ENCODE measurements at places on chromosomes 7 and 10.

GRCh38 chr7:14374336-14374735, 384.9 kb upstream of the ETV1 start:
- DNase-seq: no peak

DNA sequence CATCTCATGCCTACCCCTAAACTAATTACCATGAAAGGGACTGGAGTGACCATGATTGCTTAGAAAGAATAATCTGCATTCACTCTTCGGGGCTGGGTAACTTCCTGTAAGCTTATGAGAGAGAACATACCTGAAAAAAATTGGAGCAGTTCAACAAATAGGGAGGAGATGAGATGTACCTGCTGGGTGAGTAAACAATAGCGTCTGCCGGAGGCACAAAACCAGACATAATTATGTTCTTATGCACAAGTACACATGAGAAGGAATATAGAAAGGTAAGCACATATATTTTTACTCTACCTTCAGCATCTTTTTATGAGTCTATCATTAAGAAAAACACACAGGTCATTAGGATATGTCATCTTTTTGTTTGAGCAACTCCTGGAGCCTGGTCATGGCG, 224.6 kb upstream of the FERD3L start:
- DNase-seq: no peak

DNA sequence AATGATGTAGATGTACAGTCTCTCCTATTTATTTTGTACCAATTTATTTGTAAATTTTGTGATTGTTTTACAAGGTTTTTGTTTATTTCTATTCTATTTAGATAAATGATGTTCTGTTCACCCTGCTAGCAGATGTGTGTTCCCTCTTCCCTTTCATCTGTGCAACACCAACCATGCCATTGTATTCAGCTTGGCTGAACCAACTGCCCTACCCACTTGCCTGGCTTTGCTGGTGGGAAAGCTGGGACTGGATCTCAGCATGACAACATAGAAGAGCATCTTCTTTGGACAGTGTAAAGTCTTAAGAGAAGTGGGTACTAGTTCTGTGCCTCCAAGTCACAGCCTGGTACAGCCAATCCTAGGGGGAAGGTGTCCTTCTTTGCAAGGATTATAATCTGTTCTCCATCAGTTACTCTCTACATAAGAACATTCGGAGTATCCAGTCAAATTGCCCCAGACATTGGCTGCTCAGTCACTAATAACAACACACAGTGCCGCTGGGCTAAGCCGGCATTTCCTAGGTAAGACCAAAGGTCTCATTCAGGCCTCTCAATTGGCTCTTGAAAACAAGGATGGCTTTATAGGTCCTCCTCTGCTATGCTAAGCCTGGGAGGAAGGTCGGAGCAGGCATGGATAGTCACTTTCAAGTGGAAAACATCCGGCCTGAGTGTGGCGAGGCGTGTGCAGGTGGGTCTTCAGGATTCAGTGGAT, 109.7 kb downstream of the NT5C2 start:
- DNase-seq: no peak

- DNase-seq: no peak
These were observed 21.3 kb downstream of the ZEB1 start for GRCh38 chr10:31340343-31340742.

- DNase-seq: no peak
These were observed 116.5 kb upstream of the PRPS1L1 start for GRCh38 chr7:18144166-18144565.

GRCh38 chr10:122344741-122345258, 29.7 kb upstream of the PLEKHA1 start:
- no peak for DNase-seq

DNA sequence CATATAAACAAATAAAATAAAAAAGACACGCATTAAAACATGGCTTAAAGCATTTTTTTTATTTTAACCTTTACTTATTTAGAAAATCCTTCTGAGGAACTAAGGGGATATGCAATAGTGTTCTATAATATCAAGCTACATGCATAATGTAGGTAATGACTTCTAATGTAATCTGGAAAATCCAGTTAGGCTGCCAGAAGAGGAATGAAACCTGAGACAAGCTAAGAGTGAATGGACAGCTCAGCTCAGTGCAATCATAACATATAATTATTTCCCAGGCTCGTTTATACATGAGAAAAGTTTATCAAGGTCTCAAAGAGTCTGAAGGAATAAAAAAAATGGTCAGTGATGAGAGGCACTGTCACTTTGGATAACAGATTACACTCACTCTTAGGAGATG, 649.0 kb upstream of the PCDH15 start:
- no peak for DNase-seq

- DNase-seq: peak; percentile 29
These were observed 60.4 kb downstream of the NEURL1 start for GRCh38 chr10:103553743-103554487.

- DNase-seq: no peak
These were observed 24.4 kb downstream of the GSDME start for GRCh38 chr7:24732646-24733413.

GRCh38 chr7:6392712-6393666, 54.8 kb downstream of the DAGLB start:
- peak; percentile 22 for DNase-seq

- no peak for DNase-seq
These were observed 194.8 kb downstream of the GRM8 start for GRCh38 chr7:127057918-127058317.

GRCh38 chr7:86477343-86477935, 166.3 kb upstream of the GRM3 start:
- DNase-seq: no peak

- DNase-seq: no peak
These were observed 15.9 kb upstream of the RAPGEF5 start for GRCh38 chr7:22372863-22373262.

DNA sequence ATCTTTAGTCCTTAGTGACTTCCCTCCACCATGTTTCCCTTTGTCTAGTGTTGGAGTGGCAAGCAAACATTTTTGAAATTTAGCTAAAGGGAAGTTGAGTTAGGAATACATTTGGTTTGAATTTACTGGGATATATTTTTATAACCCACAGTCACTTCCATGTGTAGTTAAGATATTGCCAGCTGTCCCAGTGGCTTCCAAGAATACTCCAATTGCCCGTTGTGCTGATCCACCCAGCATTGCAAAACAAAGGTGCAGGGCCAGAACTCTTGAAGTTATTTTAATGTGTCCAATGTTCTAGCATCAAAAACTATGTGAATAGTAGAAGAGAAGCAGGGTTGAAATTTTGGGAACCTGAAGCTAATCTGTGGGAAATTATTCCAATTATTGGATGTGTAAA, 2.5 kb upstream of the P4HA1 start:
- no peak for DNase-seq

DNA sequence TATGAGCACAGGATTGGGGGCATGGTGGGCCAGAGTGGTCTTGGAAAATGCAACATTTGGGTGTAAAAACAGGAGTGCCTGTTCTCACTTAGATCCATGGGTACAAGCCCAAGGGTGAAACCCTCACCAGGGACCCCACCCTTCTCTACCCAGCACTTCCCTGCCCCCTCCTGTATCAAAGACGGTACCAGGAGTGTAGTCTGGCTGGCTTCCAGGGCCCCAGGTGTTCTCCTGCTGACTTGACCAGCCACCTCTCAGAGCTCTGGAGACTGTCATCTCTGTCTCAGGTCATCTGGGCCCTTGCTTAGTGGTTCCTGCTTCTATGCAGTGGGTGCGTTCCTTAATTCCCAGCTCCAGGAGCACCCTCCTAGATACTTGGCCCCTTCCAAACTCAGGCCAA, 447.2 kb downstream of the LRMDA start:
- no peak for DNase-seq

- no peak for DNase-seq
These were observed 5.8 kb upstream of the PPP3CB start for GRCh38 chr10:73501651-73502050.

DNA sequence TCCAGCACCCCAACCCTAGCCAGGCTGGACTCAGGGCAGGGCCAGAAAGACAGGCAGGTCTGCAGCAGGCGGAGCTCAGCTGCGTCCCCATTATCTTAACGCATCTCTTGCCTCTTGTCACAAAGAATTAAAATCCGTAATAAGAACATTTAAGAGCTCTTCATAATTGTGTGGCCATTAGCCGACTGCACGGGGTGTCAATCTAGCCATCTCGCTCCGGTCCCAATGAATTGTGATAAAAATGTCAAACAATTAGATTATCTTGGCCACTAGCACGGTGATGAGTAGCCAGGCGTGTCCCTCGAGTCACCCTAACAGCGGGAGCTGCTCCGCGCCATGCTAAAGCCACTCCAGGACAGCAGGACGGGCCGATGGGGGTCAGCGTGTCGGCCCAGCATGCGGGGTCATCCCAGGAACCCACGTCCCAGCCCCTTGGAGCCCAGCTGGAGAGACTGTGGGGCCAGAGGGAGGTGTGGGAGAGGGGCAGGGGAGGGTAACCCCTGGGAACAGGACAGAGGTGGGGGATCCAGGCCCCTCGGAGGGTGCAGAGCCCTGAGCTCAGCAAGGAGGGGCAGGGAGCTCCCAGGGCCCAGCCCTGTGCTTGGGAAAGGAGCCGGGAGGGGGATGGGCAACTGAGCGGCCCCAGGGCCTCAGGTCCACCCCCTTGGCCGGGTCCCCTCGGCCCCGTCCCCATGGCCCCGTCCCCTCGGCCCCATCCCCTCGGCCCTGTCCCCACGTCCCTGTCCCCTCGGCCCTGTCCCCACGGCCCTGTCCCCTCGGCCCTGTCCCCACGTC, 17.7 kb upstream of the NKX6-2 start:
- no peak for DNase-seq

DNA sequence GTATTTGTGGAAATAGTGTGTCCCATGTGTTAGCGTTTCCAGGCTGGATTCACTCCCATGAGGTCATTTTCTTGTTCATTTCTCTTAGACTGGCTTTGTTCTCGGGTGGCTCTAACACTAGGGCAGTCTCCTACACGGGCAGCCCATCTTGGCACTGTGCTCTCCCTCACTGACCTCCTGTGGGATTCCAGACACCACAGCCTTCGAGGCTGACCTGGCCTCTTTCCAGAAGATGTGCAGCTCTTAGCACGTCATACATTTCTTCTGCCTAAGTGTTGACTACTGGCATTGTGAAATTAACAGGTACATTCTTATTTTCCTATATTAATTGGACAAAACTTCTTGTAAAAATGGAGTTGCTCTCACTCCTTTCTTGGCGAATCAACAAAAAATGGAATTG, 72.8 kb downstream of the INSYN2A start:
- no peak for DNase-seq

GRCh38 chr10:31063841-31064240, 32.2 kb upstream of the ZNF438 start:
- no peak for DNase-seq

DNA sequence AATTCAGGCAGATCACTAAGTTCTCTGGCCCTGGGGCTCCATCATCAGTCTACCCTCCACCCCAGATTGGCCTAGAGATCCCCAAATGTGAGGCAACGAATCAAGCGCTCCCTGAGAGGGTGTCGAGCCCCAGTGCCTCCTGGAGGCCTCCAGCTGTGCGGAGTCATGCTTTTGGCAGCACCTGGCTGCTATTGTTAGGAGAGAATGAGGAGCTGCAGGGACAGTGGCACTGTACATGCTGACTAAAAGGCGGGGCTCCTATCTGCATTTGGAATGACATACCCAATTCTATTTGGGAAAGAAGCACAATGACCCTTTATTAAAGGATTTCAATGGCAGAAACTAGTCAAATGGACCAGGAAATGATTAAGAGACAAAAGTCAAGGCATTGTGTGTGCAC, 161.8 kb downstream of the DPY19L1 start:
- DNase-seq: no peak

DNA sequence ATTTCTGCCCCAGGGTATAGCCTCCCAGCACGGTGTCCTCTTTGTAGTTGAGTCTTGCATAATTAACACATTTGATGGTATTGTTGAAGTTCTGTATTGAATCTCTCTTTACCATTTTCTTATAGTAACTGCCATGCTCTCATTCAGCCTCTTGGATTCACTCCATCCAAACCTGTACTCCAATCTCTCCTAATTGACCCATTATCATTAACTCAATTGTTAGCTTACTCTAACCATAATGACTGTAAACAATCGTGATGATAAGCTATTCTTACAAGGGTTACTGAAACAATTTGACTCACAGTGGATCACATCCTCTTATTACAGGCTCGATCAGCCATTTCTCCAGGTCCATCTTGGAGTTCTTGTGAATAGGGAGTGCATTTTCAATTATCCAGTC, 191.9 kb upstream of the AGK start:
- DNase-seq: no peak

GRCh38 chr7:11706666-11707605, 125.1 kb downstream of the THSD7A start:
- DNase-seq: no peak

- DNase-seq: no peak
These were observed 612.0 kb downstream of the CNTNAP2 start for GRCh38 chr7:146728611-146729010.

GRCh38 chr10:103761075-103761920, 94.1 kb downstream of the SH3PXD2A start:
- DNase-seq: no peak

DNA sequence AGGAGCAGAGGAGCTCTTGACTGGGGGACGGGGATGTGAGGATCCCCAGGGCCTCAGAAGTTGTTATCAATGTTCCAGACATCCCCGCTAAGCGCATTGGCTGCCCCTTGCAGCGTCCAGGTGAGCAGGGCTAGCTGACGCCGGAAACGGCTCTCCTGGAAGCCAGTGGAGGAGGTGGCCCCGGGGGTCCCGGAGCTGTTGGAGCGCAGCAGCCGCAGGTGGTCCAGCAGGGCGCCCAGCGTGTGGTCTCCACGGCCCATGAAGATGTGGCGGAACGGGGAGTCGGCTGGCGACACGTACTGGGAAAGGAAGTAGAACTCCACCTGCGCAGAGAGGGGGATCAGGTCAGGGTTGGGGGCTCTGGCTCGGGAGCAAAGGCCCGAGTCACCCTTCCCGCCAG, 8.5 kb downstream of the MOSPD3 start:
- no peak for DNase-seq

DNA sequence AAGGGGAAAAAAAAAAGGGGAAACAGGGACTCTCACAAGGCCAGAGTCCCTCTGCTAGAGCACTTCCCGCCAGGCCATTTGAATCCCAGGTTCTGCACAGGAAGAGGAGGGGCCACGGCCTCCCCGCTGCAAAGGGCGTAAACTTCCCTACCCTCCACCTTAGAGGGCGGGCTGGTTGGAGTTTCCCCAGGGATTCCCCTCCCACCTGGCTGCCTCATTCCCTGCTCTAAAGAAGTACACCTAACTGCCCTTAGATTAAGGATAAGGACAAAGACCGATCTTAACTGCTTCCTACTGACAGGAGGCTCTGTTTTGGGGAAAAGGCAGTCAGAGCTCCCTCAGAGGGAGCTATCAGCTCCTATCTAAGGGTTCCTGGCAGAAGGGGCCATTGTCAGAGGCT, 102.0 kb upstream of the ARMC3 start:
- no peak for DNase-seq

GRCh38 chr10:21524526-21525366, 736 bp downstream of the SKIDA1 start:
- no peak for DNase-seq

GRCh38 chr7:37342688-37343471, 105.8 kb downstream of the ELMO1 start:
- peak; percentile 72 for DNase-seq

GRCh38 chr7:101125989-101126650, 784 bp upstream of the SERPINE1 start:
- no peak for DNase-seq
